ENCODE measurements at places on chromosomes 2 and 18. TPM values are rescaled to one million over a fixed set of nuclear protein-coding genes. Genes with fewer than 3 reads are reported as not detected.

GRCh38 chr2:100196786-100197494 lies 54.5 kb upstream of the AFF3 start:
- DNase-seq, result no peak

FBXO15 gene
- 2.1 TPM for total RNA-seq

GRCh38 chr18:76255070-76255683 lies 239.9 kb downstream of the ZNF516 start:
- DNase-seq, result no peak

DNA sequence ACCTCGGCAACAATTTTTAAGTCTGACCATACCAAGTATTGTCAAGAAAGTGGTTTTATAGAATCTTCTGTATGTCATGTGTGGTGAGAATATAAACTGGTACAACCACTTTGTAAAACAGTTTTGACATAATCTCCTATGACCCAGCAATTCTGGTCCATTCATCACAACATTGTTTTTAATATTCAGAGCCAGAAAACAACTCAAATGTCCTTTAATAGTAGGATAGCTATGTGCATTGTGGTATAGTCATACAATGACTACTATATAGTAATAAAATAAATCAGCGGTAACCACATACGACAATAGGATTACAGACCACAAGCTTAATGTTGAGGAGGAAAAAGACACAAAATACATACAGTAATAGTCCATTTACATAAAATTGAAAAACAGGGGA lies 175.2 kb upstream of the SPATS2L start:
- DNase-seq, result no peak

DNA sequence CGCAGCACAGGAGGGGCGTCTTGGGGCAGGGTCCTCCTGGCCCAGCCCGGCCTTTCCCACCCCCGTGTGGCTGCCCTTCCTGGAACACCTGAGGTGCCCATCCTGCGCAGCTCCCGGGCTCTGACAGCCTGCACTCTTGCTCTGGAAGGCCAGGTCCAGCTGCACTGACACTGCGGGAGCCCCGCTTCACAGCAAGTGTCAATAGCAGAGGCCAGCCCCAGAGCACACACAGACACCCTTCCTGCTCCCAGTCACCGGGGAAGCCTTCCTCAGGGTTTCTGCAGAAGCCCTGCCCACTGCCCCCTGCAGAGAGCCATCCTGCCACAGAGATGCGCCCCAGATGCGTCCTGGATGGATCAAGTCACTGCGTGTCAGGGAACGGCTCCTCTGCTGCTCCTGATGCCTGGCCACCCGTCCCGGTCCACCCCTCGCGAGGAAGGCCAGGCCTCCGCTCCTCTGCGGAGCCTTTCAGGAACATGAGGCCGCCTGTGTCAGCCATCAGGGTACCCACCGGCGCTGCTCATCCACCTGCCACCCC lies 519.2 kb upstream of the MYT1L start:
- DNase-seq, result no peak

CCDC142 gene
- 37.1 TPM for total RNA-seq

- DNase-seq, result no peak
Measured at GRCh38 chr2:215880970-215881369, 132.4 kb downstream of the MREG start.

CHRNA1 gene
- total RNA-seq, result not detected

DNA sequence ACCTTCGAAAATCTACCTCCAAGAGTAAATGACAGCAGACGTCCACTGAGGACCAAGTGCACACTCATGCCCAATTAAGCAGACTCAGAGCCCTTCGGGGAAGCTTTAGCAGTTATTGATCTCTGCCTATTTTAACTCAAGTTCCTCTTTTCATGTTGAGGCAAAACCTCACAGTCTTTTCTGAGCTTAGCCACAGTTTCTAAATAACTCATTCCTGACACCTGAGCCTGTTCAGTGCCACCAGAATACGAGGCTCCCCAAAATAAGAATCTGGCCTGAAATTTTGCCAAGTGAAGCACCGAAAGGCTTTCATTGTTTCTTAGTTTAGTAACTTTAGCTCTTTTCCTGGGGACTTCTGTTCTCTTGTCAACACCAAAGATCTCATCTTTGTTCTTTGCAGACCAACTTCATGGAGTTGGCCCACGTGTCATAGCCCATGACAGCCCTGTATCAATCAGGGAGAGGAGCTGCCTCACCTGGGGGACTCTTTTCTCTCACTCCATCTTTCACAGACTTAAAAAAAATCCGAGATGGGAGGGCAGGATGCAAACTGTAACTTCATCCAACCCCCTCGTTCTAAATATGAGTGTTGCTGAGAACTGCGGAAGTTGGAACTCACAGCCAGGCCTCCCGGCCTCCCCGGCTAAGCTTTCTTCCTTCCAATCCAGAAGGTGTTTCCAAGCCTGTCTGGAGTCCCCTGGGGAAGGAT lies 22.2 kb downstream of the INPP5D start:
- no peak for DNase-seq

- DNase-seq, result no peak
Measured at GRCh38 chr18:21444465-21445212, 155.9 kb downstream of the ESCO1 start.

KCNG2 gene
- total RNA-seq, result not detected

ITGB6 gene
- total RNA-seq, result not detected

DNA sequence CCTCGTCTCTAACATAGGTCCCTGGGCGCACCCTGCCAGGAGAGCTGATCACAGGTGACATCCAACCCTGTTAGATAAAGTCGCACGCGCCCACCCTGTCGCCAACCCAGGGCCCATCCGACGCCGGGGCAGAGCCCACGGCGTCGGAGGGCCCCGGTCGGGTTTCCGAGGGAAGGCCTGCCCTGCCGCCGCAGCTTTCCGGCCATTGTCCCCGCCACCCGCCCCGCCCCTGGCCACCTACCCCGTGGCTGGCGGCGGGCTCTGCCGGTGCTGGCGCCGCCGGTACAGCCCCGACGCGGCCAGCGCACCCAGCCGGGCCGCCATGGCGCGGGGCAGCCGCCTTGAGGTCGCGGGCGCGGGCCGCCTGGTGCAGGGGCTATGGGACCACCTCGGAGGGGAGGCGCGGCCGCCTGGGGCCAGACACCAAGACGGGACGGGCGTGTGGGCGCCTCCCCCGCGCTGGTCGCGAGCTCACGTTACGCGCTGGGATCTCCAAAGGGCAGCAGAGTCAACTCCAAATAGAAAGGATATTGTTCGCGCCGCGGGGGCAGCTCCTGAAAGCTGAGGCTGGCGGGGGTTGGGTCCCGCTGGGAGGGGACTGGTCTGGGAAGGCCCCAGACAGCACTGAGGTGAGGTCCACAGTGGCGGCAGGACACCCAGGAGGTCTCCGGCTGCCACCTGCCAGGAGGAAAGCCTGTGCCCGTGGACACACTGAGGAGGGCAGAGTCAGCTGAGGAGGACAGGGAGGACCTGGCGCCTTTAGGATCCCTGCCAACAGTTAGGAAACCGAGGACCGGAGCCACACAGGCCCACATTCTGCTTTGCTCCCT lies 11.1 kb downstream of the LIMS2 start:
- DNase-seq, result no peak

DNA sequence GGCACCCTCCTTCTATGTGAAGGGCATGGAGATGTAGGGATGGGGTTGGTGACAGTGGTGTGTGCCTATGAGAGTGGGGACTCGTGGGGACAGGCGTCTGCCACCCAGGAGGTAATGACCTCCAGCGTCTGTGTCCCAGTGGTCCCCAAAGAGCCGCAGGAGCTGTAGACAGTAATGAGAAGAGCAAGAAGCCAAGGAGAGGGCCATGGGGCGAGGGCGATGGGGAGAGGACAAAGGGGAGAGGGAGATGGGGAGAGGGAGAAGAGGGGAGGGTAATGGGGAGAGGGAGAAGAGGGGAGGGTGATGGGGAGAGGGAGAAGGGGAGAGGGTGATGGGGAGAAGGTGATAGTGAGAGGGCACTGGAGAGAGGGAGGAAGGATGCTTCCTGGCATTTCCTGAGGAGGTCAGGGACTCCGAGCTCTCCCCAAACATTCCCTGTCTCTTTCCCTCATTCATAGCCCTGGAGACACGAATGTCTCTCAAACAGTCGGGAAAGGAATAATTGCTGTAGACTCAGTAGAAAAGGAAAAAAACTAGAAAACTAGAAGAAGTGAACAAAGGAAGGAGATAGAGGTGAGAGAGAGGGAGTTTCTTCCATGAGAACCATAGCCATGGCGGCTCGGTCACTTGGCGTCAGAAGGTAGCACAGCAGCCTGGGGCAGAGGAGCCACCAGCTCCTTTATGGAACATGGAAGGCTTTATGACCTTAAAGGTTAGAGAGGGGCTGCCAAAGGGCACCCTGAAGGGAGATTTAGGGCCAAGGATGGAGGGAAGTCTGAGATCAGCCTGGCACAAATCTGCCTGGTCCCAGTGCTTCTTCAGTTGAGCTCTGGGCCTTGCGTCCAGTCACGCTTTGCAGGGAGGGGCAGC lies 39.5 kb downstream of the PSD4 start:
- no peak for DNase-seq

LHCGR gene
- not detected for total RNA-seq

DLX2 gene
- not detected for total RNA-seq

- DNase-seq, result no peak
Measured at GRCh38 chr2:133213651-133214050, 354.6 kb downstream of the NCKAP5 start.

- no peak for DNase-seq
Measured at GRCh38 chr2:44273596-44273995, 1.7 kb upstream of the SLC3A1 start.

DNA sequence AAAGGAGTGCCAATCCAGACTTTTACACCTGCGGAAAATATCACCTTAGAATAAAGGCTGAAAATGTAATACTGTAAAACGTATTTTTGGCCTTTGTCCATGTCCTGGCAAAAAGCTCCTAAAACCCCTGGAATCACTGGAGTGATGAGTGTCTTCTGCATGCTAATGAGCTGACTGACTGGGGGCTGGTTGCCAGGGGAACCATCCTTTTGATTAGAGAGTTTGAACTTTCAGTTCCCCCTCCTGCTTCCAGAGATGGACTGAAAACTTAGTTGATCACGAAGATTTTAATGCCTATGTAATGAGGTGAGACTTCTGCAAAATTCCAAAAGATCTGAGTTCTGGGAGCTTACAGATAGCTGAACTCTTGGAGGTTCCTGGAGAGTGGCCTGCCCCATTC lies 20.5 kb downstream of the PUM2 start:
- DNase-seq, result no peak

- DNase-seq, result no peak
Measured at GRCh38 chr2:234116010-234116409, 65.5 kb downstream of the SPP2 start.

Measured in activated naive CD8-positive, alpha-beta T cell treated with anti-CD3 and anti-CD28 coated beads, Interleukin-2, amount 10 ng/mL, durations not matched to agents 7 days and 5 days (primary cell).